Activated gamma-delta T cell (primary cell): ENCODE measurements at places on chromosomes 2 and 18.
A peak's percentile ranks its signal among the peaks of the same experiment; 100 is the strongest.

DNA sequence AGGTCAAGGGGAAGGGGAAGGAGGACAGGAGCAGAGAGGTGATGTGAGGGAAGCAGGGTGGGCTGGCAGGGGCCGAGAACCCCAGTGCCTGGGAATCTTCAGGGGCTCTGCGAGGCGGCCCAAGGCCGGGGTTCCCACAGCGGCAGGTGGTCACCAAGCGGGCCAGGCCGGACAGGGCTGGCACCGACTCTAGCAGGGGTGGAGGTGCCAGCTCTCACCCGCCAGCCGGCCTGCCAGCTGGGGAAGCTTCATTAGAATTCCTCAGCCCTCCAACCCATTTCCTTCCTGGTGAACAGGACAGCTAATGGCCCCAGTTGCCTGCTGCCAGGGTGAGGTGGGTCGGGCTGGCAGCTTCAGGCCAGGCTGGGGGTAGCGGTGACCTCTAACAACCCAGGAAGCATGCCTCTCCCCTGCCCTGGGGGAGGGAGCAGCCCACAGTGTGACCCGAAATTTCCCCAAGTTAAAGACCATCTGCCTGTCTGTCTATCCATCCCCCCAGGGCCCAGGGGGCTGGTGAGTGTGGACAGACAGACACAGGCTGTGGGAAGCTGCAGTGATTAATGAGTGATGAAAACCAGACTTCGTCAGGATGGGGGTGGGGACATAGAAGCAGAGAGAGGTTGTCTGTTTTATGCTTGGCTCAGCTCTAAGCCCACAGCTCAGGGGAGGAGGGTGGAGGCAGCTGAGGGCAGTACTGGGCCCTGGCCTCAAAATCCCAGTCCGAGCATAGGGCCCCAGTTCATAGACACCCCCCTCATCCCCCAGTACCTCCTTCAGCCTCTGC lies 144.1 kb downstream of the ZFP36L2 start:
- DNase-seq: no peak

- no peak for DNase-seq
These were observed 226.7 kb downstream of the ARHGAP15 start for GRCh38 chr2:143355870-143356269.

DNA sequence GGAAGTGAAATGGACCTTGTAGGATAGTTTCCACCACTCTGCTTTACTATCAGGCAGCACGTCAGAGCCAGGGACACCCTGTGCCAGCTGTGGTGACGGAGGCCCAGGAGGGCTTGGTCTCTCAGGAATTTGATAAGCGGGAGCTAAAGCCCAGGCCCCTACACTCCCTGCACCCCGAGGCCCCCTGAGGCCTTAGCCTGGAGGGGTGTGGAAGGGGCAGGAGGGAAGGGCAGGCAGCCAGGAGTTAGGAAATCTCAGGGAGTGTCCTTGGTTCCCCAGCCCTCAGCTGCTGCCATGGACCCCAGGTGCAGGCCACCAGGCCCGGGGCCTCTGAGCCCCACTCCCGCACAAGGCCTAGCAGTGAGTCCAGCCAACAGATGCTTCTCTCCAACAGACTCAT lies 38.2 kb downstream of the PDIA6 start:
- DNase-seq: no peak

GRCh38 chr2:202269585-202269984 lies 4.0 kb downstream of the NOP58 start:
- DNase-seq: peak; percentile 15

DNA sequence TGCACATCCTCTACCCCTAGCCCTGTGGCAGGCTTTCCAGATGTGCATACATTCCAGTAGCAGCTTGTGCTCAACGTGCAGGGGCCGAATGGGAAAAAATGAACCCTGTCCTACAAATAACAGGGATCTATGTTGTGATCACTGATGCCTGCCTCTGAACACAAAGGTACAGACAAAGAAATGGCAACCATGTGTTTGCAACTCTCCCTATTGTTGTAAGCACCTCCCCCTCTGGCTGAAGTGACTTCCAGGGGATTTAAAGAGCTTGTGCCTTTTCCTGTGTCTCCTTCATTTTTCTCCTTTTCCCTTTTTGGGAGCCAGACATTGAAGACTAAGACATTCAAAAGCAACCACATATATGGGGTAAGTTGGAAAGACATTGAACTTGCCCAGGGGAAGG lies 21.6 kb downstream of the ARHGAP25 start:
- no peak for DNase-seq

GRCh38 chr2:117774716-117775115 lies 39.8 kb upstream of the DDX18 start:
- DNase-seq: no peak

- DNase-seq: no peak
These were observed 196.6 kb upstream of the SLC35G4 start for GRCh38 chr18:11412811-11413210.

DNA sequence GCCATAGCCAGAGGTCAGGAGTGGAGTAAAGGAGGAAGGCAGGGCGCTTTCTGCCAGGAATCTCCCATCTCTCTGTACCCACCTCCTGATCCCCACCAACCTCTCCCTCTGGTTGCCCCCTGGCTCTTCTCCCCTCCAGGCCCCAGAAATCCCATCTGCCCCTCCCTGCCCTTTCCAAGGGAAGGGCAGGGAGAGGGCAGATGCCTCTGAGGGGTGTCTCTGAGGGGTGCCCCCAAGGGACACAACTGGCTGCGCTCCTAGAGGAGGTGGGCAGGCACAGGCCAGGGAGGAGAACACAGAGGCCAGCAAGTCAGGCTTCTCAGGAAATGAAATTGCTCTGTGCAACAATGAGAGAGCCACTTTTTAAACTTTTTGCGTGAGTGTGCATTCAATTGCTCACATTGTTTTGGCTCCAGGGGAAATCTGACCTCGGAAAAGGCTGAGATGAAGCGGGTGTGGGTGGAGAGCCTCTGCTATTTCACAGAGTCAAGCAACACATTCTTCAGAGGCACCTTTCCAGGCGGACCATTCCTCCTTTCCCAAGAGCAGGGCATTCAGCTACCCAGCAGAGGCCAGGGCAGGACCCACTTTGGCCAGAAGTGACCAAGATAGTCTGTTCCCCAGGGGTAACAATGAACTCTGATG lies 125.5 kb downstream of the SMAD7 start:
- DNase-seq: no peak

DNA sequence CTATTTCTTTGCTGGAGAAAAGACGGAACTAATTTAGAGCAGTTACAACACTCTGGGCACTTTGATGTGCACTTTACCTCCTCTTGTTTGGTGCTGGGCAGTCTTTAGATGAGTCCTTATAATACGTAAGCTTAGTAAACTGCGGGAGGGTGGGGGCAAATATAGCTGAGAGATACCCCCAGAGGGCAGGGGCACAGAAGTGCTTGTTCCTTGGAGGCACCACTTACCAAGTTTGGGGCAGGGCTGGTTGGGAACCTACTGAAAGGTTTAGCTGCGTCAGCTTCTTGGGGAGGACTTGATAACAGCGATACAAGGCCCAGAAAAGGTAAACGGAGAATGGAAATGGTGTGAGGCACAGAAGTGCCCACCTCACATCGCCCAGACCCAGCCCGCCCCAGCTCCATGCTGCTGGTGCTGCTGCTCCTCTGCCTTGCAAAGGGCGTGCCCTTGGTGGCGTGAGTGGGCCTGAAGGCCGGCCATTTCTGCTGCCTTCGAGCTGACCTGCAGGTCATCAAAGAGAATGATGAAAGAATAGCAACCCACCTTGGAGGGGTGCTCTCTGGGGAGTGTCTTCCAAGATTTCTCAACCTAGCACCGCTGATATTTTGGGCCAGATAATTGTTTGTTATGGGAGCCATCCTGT lies 128.2 kb upstream of the EML6 start:
- no peak for DNase-seq

GRCh38 chr2:239543702-239544101 lies 142.9 kb upstream of the HDAC4 start:
- no peak for DNase-seq

DNA sequence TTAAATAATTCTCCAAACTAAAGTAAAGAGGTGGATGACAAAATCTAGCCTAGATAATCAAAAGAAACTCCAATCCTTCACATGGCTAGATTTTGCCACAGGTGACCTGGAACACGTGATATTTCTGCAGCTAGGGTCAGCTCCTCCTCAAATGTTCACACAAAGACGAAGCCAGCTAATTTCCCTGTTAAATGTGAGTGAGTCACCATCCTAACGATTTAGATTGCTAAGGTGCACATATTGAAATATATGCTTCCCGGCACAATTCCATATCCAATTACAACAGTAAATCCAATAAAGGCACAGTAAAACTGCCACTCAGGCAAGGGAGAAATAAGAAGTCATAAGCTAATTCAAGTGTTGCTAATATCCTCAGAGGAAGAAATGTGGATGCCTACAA lies 28.7 kb downstream of the IKZF2 start:
- DNase-seq: no peak

GRCh38 chr2:195016841-195017240 lies 640.2 kb upstream of the SLC39A10 start:
- DNase-seq: no peak

DNA sequence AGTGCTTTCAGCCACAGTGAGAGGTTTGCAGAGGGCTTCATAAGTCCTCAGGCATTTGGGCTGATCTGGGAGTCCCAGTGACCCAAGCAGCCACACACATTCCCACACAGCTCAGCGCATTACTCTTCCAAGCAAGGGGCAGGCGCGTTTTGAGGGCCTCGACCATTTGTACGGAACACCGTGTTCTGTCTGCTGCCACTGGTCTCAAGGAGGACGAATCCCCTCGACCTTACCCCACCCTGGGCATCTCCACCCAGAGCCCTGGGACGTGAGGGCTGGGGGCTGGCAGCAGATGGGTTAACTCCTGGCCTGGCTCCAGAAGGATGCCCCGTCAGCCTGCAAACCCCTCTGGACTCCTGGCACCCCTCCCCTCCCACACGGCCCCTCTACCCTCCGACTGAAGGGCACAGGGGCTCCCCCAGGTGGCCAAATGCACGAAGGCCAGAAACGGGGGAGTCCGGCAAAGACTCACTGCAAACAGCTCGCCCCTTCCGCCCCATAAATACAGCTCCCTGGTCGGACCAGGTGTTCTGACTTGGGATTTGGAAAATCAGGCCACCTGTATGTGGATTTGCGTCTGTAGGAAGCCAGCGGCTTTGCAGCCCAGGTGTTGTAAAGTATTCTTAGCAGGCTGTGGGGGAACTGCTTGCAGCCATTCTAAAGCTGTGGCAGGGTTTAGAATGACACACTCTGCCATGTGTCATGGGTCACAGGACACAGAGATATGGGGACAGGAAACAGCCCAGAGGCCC lies 33.6 kb upstream of the PTMA start:
- DNase-seq: no peak

DNA sequence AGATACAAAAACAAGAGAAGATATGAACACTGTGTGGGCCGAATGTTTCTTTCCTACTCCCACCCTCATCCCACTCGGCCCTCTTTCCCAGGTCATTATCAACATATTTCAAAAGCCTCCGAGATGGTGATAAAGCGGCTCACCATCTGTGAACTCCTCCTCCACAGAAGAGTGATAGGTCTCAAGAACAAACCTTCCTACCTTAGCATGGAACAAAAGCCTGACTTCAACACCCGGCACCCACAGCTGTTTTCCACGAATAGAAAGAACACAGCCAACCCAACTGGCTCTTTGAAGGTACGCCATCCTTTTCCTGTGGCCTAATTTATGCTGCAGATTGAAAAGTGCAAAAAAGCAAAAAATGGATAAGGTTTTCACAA lies 28.8 kb downstream of the BCL2 start:
- DNase-seq: no peak

DNA sequence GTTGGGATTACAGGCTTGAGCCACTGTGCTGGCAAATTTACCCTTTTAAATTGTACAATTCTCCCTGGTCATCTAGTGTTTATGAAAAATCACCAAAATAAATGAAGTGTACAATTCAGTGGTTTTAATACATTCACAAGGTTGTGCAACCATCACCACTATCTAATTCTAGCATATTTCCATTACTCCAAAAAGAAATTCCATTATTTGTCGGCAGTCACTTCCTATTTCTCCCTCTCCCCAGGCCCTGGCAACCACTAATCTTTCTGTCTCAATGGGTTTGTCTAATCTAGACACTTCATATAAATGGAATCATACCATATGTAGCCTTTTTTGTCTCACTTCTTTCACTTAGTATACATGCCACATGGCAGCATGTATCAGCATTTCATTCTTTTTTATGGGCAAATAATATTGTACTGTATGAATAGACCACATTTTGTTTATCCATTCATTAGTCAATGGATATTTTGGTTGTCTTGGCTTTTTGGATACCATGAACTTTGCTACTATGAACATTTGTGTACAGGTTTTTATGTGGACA lies 12.6 kb upstream of the POLE4 start:
- no peak for DNase-seq

DNA sequence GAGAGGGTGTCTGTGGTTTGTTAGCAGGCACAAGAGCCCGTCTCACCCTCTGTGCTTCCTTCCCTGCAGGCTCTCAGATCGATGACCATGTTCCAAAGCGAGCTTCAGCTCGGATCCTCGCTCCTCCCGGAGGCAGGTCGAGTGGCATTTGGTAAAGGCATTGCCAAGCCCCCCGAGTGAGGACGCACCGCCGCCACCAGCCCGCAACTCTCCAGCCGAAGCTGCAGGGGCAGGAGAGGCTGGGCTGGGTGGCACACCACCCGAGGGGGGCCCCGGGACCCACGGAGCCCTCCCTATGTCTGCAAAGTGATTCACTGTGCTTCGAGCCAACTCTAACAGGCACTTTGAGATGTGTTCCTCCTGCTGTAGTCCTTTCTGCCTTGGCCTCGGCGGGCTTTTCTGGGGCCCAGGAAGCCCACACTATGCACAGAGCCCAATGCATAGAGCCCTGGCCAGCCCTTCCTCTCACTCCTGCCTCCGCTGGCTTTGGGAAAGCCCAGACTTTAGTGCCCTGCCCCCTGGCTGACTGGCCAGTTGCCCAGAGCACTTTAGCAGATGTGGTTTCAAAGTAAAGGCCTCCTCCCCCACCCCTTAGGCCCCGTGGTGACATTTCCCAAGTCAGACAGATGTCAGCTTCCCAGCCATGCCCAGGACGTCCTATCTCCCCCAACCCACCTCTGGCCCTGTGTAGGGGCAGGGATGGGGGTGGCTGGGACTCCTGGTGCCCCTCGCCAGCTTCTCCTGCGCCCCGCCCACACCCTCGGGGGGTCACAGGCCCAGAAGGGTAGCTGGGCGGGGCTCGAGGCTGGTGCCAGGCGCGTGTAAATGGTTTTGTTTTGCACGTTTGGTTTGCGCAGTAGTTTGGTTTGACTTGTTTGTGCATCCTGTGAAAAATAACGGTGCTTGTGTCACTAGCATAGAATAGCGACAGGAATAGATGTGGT lies 23.3 kb upstream of the MAPRE3 start:
- DNase-seq: no peak

DNA sequence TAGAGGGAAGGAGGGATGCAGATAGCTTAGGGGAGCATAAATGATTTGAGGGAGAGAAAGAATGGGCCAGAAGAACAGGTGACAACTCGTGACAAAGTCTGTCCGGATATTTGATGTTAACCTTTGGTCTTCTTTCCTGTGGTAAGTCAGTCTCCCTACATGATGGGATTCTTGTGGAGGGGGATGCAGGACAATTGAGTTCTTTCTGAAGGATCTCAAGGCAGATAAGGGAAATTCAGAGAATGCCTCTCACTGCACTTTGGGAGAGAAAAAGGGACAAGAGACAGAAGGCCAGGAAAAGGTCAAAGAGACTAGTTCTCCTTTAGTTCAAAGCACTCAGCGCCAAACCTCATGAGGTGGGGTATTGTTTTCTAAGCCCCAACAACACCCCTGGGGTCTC lies 34.2 kb downstream of the FBXO36 start:
- no peak for DNase-seq
